ENCODE measurements at places on chromosomes 2 and 18.

- DNase-seq, result no peak
Measured at GRCh38 chr2:3186766-3187165, 190.9 kb downstream of the EIPR1 start.

DNA sequence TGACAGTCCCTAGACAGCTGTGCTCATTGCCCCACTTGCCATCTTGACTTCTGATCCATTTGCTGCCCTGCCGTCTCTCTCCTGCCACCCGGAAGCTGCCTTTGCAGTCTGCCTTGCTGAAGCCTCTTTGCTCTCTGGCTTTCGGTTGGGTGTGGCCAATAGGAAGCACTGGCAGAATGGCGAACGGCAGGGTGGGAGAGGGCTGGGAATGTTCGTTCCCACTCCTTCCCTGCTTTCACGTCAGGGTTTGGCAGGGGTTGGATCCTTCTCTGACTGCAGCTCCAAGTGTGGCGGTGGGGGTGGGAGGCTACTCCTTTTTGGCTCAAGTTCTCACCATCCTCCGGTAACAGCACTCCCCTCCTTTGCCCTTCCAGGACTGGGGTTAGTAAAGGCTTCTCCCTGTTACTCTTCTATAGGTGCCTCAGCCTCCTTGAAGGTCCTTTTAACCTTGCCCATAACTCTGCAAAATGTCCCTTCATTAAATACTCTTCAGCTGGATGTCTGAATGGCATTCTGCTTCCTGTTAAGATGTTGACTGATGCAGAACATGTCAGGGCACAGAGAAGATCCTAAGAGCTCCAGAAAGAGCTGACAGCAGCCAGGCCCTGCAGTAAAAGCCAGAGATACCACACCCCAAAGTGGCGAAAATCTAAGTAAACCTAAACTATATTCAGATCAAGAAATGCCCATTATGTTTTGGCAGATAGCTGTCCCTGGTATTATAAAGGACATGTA, 299.7 kb downstream of the CDCA7 start:
- DNase-seq, result peak; percentile 16

DNA sequence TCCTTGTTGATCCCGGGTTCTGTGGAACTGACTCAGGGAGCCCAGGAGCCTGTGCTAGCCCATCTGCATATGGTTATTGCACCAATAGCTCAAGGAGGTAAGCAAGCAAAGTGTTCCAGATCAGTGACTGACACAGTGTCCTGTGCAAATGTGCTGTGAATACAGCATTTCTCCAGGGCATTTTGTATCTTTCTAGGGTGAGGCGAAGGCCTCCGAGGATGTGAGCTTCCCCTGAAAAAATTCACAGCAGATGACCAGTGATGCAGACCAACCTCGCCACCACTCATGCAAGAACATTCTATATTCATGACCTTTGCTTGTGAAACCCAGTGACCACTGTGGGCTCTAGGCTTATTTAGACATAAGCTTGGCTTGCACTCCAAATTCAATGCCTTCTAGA, 15.2 kb upstream of the NT5DC4 start:
- no peak for DNase-seq

- DNase-seq, result no peak
Measured at GRCh38 chr2:83654091-83654611, 804.9 kb downstream of the SUCLG1 start.

GRCh38 chr2:103959174-103960128, 894.5 kb upstream of the POU3F3 start:
- DNase-seq, result peak; percentile 54

DNA sequence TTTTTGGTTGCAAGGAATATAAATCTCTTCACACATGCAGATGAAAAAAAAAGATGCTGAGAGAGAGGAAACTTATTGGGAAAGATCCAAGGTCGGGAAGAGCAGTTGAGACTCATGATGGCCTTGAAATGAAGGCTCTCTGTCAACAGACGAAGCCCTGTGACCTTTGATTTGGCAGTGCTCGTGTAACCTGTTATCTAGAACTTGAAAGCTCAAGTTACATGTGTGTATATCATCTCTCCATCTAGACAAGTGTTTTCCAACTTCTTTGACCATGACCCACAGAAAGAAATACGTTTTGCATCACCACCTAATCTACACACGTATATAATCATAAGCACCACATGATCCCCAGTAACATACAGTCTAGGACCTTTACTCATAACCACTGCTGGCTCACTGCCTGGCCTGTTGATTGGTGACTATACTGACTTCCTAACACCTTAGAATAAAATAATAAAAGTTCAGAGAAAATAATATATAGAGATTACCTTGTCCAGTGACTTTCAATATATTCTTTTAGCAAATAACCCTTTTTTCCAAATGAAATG, 319.0 kb upstream of the PKDCC start:
- DNase-seq, result no peak

DNA sequence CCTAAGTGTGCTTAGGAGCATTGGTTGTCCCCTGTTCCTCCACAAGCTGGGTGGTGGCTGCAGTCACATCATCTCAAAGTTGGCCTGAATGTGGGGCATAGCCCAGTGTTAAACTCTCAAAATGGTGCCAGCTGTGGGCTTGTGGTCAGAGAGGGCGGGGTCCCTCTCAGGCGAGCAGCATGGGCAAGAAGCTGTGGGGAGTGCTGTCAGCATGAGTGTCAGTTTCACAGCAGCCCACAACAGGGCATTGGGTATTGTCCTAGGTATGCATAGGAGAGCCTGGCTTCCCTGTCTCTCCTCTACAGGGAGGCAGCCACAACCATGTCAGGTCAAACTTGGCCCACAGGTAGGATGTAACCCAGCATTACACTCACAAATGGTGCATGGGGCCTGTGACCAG, 285.6 kb upstream of the THSD7B start:
- no peak for DNase-seq

DNA sequence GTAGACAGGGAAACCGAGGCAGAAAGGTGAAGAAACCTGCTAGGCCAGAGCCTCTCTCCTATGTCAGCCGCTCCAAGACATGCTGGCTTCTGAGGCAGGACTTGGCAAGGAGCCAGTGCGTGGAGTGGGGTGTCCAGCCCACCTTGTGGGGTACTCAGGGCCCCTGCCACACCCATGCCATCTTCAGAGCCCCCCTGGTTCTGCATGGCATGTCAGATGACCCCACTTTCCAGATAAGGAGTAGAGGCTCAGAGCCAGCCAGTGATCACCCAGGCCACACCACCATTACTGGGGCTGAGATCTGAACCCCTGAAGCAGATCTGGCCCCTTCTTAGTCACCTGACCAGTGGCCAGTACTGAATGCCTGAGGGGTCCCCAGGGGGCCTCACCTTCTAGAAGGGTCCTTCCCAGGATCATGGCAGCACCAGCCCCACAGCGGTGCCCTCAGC, 14.7 kb downstream of the CROCC2 start:
- peak; percentile 1 for DNase-seq

GRCh38 chr2:60554646-60555065, 1.2 kb upstream of the BCL11A start:
- DNase-seq, result peak; percentile 53

Data from nephron progenitor cell (in vitro differentiated cells).